Nephron progenitor cell (in vitro differentiated cells): ENCODE measurements at places on chromosomes 2 and 18.

DNA sequence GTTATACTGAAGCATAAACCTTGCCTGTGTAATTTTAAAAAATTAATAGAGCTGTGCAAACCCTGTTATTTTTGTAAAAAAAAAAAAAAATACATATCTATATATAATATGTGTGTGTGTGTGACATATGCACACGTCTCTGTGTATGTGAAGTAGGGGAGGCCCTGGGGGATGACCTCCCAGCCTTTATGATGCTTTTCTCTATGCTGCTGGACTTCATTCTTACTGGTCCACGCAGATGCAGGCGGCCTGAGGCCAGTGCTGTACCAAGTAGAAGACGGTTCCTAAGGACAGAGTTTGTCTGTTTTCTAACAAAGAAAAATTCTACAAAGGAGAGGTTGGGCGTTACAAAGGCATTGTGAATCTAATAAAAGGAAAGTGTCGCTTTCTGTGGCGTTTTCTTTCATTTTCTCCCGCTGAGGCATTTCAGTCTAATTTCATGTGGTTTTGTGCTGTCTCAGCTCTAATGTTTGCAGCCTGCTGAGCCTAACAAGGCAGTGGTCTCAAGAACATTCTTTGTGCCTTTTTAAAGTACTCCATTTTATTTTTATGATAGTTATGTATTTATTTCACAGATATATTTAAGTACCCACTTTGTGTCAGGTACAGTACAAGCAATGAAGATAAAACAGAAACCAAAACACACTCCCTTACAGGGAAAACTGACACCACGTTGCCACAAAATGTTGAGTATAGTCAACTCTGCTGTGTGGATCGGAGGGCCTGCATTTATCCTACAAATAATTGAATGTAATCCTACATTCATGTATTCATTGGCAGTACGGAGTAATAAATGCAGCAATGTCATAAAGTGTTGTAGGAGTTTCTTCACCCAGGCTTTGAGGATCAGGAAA lies 118.0 kb downstream of the RAB3GAP1 start:
- DNase-seq: no peak

DNA sequence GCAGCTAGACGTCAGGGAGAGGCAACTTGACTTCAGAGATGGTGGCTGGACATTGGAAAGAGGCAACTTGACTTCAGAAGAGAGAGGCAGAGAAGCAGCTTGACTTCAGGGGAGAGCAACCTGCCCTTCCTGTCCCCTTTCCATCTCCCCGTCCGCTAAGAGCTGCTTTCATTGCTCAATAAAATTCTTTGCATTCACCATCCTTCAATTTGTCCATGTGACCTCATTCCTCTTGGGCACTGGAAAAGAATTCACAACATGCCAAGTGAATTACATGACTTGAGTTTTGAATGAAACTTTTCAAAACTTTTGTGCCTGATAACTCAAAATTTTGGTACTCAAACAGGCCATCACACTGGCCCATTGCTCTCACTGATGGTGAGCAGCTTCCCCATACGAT lies 158.9 kb downstream of the DPP4 start:
- no peak for DNase-seq

- DNase-seq: peak; percentile 29
Observed at GRCh38 chr2:118319271-118319684, 231.0 kb downstream of the INSIG2 start.

DNA sequence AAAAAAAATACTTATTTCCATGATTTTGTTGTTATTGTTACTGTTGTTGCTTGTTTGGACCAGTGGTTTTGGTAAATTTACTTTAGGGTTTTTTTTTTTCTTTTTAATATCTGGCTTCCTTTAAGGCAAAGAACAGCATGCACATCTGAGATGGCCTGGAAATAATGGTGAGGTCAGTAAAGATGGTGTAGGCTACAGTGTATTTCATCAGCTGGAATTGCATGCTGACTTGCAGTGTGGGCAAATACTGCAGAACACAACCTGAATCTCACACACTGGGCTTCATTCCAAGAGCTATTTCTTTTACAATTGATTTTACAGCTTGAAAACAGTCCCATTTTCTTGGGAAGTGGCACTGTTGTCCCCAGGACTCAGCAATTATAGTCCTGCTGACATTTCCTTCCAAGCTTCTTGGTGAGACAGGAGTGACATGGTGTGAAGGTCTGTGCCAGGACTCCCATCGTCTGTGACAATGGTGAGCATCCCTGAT lies 376.1 kb upstream of the SOX11 start:
- DNase-seq: no peak

DNA sequence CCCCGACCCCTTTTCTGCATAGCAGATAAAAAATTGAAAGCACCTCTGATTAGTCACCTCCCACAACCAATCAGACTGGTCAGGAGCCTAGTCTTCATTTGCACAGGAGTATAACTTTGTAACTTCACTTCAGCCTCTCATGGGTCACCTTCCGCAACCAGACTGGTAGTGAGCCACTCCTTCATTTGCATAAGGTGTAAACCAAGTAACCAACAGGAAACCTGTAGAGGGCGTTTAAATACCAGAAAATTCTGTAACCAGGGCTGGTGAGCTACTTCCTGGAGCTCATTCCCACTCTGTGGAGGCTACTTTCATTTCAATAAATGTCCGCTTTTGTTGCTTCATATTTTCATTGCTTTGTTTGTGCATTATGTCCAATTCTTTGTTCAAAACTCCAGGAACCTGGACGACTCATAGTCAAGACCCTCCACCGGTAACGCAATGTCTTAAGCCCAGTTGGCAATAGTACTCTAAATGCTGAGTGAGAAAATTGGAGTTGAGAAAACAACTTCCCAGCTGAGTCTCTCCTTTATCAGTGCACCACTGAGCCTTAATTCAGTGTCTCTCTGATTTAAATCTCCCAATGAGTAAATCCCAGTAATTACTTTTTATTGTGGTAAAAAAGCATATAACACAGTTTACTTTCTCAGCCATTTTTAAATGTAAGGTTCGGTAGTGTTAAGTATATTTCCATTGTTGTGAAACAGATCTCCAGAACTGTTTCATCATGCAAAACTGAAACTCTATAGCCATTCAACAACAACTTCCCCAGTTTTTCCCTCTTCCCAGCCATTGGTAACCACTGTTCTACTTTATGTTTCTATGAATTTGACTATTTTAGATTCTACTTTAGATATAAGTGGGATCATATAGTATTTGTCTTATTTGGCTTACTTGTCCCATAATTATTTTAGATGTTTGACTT lies 392.7 kb upstream of the SLC8A1 start:
- DNase-seq: no peak

- DNase-seq: no peak
Observed at GRCh38 chr18:54852780-54853675, 24.8 kb downstream of the RAB27B start.

DNA sequence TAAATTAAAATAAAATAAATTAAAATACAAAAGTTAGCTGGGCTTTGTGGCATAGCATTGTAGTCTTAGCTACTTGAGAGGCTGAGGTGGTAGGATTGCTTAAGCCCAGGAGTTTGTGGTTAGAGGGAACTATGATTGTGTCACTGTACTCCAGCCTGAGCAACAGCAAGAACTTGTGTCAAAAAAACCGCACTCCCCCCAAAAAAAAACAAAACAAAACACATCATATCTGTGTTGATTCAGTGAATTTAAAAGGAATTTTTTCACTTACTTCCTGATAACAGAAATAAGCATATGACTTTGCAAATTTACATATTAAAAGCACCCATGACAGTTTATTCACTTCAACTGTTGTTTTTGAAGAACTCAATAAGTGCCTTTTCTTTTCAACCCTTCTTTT lies 68.1 kb upstream of the PELI1 start:
- no peak for DNase-seq

DNA sequence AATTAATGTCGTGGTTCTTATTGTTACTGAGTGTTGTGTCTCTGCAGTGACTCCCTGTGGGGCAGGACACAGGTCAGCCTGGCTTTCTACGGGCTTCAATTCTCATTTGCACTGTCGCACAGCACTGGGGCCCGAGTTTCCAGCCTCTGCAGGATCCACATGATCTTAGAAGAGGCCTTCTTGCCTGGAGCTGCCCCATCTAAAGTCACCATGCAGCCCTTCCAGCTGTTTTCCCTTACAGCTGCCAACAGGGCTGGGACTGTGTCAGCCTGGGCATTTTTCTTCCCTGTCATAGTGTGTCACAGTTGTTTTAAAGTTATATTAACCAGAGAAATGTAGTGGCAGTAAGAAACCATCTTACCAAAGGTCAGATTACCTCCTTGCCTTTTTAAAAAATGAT lies 27.0 kb downstream of the FHL2 start:
- DNase-seq: no peak

DNA sequence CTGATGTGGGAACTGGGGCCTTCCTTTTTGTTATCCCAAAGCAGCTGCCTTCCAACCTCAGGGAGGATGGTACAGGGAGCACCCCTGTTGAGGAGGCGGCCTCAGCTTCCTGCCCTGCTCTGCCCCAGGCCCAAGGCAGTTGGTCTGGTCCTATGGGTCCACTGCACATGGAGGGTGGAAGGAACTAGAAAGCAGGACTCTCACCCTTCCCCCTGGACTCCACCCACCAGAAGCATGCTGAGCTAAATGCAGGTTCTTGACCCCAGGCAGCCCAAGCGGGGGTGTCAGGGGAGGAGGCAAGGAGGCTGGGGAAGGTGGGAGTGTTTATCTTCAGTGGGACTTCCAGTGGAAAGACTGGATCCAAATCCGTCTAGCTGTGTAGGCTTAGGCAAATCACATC lies 158.5 kb downstream of the SMAD2 start:
- no peak for DNase-seq

DNA sequence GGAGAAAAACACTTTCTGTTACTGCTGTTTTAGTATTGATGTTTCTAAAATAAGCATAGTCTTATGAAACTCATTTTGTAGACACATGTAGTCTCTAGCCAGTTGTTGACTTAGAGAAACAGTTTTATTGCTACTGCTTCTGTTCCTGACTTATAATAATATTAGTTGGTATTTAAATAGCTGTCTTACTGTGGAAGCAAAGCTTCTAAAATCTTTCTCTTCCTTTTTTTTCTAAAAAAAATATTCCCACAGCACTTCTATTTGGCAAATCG lies 121.8 kb downstream of the MTX2 start:
- no peak for DNase-seq

GRCh38 chr2:215603440-215603839 lies 167.6 kb upstream of the FN1 start:
- DNase-seq: no peak

DNA sequence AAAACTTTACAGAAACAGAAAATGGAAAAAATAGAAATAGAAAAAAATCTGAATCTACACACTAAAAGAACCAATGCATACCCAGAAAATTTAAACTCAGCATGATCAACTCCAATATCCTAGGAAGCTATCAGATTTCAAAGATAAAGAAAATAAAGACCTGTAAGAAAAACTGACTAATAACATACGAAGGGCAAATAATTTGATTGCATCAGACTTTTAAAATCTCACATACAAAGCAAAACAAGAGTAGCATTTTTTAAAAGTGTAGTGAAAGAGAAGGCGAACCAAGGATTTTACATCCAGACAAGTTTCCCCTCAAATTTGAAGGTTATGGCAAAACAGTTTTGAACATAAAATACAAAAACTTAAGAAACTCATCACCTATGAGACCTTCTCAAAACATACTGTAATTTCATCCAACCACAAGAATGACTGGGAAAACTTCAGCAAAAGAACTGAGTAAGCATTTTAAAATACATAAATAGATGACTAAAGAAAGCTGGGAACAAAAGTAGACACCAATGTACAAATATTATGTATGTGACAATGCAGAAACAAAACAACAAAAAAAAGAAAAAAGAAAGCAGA lies 54.8 kb downstream of the NBAS start:
- no peak for DNase-seq

DNA sequence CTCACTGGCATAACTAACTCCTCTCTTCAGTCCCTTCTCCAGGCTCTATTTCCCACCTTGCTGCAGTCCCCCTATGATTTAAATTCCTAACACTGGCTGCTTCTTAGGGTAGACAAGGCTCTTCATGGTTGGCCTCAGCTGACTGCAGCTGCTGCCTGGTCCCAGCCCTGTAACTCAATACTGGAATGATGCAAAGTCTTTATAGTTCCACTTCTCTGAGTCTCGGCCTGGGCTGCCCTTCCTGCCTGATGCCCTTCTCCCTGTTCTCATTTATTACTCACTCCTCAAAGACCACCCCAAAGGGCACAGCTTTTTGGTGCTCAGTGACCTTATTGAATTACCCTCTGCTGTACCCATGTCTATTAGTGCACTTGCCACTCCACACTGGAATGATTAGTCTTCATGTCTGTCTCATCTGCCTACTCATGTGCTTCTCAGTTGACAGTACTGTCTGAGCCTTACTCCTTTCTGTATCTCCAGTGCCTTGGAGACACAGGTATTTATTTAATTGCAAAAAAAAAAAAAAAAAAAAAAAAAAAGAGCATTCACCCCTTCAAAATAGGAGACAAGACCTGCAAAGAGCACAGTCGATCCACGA lies 199.4 kb upstream of the REV1 start:
- DNase-seq: peak; percentile 44

- DNase-seq: no peak
Observed at GRCh38 chr2:181596556-181596955, 60.3 kb downstream of the CERKL start.

- DNase-seq: no peak
Observed at GRCh38 chr2:191895743-191896142, 48.9 kb upstream of the CAVIN2 start.

DNA sequence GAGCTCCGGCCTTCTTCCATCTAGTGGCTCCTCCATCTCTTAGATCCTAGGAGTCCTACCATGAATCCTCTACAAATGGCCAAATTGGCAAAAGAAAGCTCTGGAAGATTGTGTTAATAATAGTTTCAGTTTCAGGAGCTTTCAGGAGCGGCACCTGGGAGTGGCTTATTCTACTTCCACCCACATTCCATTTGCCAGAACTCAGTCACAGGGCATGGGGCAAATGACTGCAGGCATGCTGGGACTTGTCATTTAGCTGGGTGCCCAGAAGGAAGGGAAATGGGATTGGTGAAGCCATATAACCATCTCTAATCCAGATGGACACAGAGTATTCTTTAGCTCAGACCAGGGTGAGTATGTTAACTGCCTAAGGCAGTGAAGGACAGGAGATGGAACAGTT lies 3.6 kb upstream of the LRATD1 start:
- no peak for DNase-seq

DNA sequence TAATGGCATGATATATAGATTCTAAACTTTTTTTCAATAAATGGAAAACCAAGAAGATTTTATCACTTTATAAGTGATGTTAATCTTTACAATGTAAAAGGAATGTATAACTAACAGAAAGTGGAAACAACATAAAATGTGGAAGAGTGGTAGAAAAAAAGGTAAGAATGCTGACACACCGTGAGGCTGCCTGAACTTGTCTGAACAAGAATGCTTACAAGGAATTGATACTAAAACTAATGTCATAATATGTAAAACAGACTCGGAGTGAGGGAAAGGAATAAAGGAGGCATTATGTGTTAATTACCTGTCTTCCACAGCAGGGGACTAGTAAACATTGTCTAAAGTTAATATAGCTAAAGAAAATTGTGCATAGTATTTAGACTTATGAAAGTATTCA lies 958.8 kb upstream of the TMEFF2 start:
- DNase-seq: no peak
